Activated T-cell treated with anti-CD3 and anti-CD28 coated beads, Interleukin-2, amount 50 U/mL, for 4 hours (primary cell): ENCODE measurements at places on chromosomes 13 and 19.
A peak's percentile ranks its signal among the peaks of the same experiment; 100 is the strongest.

DNA sequence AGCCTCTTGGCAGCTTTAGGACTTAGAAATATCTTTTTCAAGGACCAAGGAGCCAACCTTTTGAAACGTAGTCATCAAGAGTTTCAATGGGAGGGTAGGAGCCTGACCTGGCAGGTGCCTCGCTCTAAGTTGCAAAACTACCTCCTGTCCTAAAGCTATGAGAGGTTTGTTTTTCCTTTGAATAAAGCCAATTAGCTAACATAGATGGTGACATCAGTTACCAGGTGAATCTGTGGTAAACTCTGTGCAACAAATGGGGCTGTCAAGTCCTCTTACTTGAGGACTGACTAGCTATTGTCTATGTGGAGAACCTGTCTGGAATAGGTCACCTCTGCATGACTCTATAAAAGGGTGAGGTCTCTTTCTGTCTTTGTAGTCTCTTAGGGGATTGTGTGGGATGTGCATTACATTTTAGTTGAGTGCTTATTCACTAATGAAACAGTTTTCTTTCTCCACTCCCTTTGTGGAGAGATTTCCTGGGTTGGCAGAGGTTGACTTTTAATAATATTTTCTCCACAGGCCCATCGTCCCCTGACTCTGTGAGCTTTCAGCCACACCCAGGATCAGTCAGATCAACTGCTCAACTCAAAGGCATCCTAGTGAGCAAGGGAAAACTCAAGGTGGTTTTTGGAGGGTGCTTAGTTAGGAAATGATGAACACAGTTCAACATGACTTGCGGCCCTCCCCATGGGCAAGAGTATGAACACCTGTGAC is 9.9 kb downstream of the ARL11 start:
- DNase-seq = no peak

DNA sequence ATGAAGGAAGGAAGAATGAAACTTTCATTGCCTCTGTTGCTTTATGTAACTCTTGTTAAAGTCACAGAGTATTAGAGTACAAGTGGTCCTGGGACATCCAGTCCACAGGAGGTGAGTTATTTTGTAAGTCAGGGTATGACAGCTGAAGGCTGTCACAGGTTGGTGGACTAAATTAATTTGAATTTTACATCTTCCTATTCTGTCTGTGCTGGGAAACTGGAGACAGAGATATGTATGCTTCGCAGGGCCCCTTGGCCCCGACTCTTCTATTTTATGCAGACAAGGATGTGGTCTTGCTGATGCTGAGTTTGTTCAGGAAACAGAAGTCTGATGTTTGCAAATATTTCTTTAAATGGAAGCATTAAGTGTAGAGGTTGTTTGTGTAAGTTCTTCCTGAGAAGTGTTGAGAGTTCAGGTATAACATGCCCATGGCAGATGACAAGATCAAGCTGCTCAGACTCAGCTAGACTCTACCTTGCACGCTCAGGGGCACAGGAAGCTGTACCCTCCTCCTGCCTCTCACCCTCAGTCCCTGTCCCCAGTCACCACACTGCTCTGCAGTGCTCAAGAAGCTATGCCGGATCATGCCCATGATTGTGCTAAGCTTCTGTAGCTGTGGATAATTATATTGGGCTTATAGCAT is 23.4 kb downstream of the RASL11A start:
- DNase-seq = no peak

DNA sequence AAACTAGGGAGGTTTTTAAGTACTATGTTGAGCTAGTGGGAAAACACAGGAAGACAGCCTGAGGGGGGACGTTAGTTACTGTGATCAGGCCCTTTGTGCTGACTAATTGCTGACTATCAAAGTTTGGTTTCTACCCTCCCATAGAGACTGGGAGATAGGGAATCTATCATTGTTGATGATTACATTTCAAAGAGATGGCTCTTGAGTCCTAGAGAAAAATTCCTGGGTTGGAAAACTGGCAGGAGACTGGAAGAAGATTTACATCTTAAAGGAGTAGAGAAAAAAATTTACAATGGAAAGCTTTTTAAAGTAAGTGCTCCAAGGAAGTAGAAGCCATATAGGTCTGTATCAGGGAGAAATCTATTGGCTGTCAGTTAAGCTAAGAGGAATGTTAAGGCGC is 522.0 kb upstream of the KLHL1 start:
- DNase-seq = no peak

DNA sequence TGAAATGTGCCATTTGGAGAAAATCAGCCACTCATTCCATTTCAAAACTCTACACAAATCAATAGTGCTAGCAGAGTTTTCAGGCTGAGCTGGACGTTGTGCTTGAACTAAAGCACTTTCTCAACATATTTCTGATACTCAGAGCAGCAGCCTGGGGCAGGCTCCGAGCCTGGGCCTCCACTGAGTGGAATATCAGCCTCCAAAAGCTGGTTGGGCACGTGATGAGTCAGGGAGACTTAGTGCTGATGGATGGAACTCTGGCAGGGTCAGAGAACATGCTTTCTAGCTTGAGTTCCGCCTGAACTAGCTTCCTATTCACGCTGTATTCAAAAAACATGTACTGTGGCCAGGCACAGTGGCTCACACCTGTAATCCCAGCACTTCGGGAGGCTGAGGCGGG is 85.8 kb upstream of the PCDH8 start:
- no peak for DNase-seq

GRCh38 chr19:3167533-3168272 is 10.9 kb upstream of the S1PR4 start:
- no peak for DNase-seq

- DNase-seq = no peak
Observed at GRCh38 chr13:95301968-95302393, 730 bp upstream of the ABCC4 start.

GRCh38 chr19:16442386-16443276 is 29.1 kb downstream of the EPS15L1 start:
- no peak for DNase-seq

DNA sequence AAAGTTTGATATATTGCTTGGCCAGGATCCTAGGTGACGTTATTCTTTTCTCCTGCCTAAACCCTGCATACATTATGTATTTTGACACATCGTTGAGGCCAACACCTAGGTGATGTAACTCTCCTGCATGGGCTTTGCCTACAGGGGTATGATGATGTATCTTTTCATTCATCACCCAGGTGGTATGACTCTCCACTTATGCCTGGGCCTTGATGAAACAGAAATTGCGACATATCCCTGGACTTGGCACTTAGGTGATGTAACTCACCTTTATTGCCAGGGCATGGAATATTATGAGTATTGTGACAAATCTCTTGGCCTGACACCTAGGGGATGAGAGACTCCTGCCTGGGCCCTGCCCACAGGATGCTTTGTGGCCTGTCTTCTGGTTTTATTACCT is 18.5 kb upstream of the ZNF681 start:
- DNase-seq = no peak

DNA sequence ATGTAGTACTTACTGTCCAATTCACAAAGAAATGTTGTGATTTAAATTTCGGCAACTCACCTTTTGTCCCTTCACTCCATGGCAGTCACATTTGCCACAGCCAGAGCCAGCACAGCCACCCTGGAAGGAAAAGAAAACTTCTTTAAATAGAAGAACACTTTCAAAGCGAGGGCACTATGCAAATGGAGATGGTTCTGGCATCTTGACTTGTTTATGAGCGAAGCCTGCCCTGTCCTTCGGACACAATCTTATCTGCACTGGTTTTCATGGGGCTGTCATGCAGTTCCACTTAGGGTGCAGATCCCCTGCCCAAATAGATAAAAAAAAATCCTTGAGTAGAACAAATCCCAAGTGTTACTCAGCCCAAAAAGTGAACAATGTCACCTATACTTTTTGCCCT is 64.3 kb downstream of the COL4A1 start:
- no peak for DNase-seq

DNA sequence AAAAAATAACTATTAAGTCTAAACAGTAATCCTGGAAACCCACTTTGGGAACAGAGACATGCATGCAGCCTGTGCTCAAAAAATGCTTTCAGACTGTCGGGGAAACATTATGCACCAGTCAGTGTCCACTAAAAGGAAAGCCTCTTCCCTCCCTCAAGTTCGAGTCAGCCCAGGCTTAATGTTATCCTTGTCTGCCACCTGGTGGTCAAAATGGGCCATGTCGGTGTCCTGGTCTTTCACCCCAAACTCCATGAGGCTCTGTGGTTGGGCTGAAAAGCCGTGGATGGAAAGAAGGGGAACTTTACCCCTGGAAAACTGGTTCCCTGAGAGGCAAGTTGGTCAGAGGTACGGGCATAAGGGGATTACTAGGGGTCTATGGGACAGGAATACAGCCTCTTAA is 88.4 kb upstream of the ZNF492 start:
- DNase-seq = no peak

- no peak for DNase-seq
Observed at GRCh38 chr13:80251403-80251802, 89.5 kb downstream of the SPRY2 start.

- DNase-seq = no peak
Observed at GRCh38 chr13:74372511-74372910, 238.3 kb upstream of the KLF12 start.

GRCh38 chr13:27359199-27359821 is 65.1 kb upstream of the GTF3A start:
- peak; percentile 62 for DNase-seq

GRCh38 chr19:49114630-49115363 is 627 bp downstream of the LIN7B start:
- DNase-seq = peak; percentile 52

GRCh38 chr19:45368737-45369340 is 1.5 kb downstream of the ERCC2 start:
- no peak for DNase-seq

DNA sequence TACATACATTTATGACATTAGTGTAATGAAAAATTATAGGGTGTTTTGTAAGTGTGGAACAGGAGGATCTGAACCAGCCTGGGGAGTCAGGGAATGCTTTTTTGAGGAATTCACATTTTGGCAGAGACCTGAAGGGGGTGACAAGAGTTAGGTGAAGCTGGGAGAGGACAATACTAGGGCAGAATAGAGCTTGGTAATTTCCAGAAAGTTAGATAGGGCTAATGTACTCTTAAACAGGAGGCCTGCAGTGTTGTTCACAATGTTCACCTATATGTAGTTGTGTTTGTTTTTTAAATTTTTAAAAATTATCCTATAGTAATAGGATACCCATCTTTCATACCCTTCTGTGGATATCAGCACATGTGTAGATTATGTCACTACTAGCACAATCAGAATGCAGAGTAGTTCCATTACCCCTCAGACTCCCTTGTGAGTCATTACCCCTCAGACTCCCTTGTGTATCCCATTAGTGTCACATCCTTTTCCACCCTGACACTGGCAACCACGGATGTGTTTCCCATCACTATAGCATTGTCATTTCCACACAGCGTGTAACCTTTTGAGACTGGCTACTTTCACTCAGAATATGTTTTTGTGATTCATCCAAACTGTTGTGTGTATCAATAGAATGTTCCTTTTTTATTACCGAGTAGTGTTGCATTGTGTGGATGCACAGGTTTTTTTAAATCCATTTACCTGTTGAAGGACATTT is 43.1 kb downstream of the PCCA start:
- DNase-seq = no peak

GRCh38 chr19:15828121-15828610 is 12.7 kb upstream of the OR10H1 start:
- no peak for DNase-seq

DNA sequence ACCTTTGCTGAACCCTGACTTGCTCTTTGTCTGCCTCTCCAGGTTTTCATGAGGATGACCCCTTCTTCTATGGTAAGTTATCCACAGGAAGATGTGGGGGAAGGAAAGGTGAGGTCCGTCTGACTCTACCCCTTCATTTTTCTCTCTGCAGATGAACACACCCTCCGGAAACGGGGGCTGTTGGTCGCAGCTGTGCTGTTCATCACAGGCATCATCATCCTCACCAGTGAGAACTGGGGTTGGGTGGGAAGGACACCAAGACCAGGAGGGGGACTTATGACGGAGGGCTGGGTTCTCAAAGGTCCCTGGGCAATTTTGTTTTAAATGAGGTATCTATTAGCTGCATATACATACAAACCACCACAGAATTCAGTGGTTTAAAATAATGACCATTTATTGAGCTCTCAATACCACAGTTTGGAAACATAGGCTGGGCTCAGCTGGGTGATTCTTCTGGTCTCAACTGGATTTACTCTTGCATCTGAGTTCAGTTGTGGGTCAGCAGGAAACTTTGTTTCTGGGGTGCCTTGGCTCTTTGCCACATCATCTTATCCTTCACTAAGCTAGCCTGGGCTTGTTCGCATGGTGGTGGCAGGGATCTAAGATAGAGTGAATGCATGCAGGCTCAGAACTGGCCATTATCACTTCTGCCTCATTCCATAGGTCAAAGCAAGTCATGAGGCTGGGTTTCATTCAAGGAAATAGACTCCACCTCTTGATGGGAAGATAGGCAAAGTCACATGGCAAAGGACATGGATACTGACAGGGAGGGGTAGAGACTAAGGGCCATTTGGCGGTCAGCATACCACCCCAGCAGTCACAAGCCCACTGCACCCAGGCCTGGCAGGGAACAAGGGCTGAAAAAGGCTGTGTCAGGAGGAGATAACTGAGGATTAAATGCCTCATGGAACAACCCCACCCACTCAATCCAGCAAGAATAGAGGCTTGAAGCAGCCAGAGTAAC is 11.8 kb downstream of the FXYD5 start:
- DNase-seq = no peak

- DNase-seq = no peak
Observed at GRCh38 chr13:101397742-101398141, 18.6 kb downstream of the NALCN start.

DNA sequence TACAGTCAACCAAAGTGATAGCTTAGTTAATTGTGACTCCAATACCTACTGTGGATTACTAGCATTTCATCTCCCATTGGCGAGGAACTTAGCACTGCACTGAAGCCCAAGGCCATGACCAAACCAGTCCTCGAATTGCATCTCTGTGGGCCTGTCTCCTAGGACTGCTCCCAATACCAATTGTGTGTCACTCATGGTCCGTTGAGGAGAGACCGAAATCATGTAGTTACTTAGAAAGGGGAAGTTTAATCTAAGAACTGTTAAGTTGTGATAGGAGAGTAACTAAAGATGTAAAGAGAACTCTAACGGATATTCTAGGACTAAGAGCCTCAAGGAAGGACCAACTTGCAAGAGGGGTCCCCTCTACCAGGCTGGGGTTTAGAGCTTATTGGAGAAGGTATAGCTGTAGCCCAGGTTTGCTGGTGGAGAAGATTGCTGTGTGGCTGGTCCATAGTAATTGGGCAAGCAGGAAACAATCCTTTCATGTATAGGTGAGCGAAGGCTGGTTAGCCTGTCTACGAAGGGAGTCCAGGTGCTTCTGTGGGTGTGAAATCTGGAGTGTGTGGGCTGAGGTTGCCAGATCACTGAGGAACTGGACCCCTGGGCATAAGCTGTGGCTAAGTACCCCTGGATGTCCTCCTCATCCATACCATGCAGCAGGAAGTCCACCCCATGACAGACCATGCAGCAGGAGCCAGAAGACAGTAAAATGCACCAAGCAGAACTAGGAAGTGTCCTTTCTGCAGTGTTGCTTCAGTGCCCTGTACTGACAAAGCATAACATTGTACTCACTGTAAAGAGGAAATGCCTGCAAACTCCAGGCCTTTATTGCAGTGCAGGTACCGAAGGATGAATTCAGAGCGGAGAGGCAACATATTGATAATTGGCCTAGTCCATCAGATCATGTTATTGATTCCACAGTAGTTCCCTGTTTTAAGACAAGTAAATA is 30.8 kb downstream of the DNAJC3 start:
- DNase-seq = no peak
